ENCODE measurements at places on chromosomes 16 and 17. TPM values are rescaled to one million over a fixed set of nuclear protein-coding genes. Genes with fewer than 3 reads are reported as not detected.

The KIF2B gene
- total RNA-seq: not detected

The POLR2A gene
- 214 TPM for total RNA-seq

The PGAP3 gene
- total RNA-seq: 23.9 TPM

GRCh38 chr17:44961921-44962350, 6.2 kb downstream of the C1QL1 start:
- no peak overlapping the region for H3K4me3 ChIP-seq
- no peak for DNase-seq
- peaks cover 78% of the 10 kb centered on the region for H3K27me3 ChIP-seq
- H3K4me1 ChIP-seq: peaks cover 5% of the 10 kb centered on the region

The CHMP6 gene
- 33.0 TPM for total RNA-seq

GRCh38 chr16:49734331-49734730, 121.6 kb downstream of the ZNF423 start:
- H3K27me3 ChIP-seq: peaks cover 4% of the 10 kb centered on the region
- H3K36me3 ChIP-seq: no peaks in the 10 kb centered on the region
- H3K27ac ChIP-seq: no peak overlapping the region
- no peak for DNase-seq

DNA sequence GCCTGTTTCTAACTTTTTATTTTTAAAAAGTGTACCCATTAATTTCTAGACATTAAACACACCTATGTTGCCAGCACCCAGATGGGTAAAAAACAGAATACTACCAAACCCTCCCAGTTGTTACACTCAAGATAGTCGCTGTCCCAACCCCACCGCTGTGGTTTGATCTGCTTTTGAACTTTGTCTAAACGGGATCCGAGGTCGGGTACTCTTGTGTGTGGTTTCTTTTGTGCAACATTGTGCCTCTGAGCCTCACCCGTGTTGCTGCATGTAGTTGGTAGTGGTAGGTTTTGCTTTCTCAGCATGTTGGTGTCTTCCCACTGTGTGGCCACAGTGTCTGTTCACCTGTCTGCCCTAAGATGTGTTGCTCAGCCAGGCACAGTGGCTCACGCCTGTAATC, 4.3 kb downstream of the KLHL36 start:
- peak overlapping the region; percentile 32 for H3K27ac ChIP-seq
- peak overlapping the region; percentile 69 for H3K4me3 ChIP-seq
- peaks cover 46% of the 10 kb centered on the region for H3K4me1 ChIP-seq
- H3K36me3 ChIP-seq: peaks cover 43% of the 10 kb centered on the region
- H3K27me3 ChIP-seq: peaks cover 2% of the 10 kb centered on the region

DNA sequence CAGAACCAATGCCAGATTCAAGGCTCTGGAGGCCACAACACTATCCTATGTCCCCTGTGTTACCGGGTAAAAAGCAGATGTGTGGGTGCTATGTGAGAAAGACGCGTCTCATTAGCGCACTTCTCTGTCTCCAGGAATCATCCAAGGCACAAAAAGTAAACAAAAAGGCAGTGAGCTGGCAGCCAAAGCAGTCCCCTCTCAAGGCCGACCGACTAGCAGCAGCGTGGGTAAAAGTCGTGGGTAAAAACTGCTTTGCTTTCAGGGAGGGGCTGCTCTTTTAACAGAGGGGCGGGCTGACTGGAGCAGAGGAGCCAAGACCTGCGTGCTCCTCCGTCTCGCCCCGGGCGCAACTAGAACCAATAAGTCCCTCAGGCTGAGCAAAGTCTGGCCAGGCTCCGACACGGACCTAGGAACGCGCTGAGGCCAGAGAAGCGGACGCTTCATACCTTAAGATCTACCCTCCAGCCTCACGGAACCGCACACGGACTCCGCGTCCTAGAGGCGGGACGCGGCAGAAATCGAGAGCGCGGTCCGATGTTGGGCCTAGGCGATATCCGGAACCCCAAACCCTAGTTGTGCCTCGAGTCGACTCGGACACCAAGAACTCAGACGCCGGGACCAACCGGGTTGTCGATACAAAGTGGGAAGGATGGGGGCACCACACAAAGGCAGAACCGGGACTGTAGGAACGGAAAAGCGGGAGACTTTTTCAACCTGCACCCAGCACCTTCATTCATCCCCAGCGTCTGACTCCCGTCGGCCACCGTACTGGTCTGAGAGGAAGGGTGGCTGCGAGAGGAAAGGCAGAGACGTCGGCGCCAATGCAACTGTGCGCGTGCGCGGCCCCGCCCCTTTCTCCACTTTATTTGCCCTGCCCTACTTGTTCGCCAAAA, at the start of gene INTS2:
TSS of gene INTS2 (minus strand) at position 775 of the 893 bp plus-strand sequence. CDS start 1,338 bp downstream, outside the sequence.
- H3K4me3 ChIP-seq: peak within 1 kb of the TSS; percentile 98
- peak within 1 kb of the TSS; percentile 96 for H3K27ac ChIP-seq
- peaks cover 18% of the 10 kb centered on the region for H3K4me1 ChIP-seq
- peak; percentile 95 for DNase-seq
- peaks cover 9% of the 10 kb centered on the region for H3K36me3 ChIP-seq

The KRTAP9-8 gene
- not detected for total RNA-seq

- no peak for DNase-seq
- peaks cover 7% of the 10 kb centered on the region for H3K27me3 ChIP-seq
- no peak overlapping the region for H3K4me3 ChIP-seq
- no peak overlapping the region for H3K27ac ChIP-seq
- H3K4me1 ChIP-seq: peaks cover 10% of the 10 kb centered on the region
Measured at GRCh38 chr16:71727551-71728324, 3.2 kb upstream of the PHLPP2 start.

DNA sequence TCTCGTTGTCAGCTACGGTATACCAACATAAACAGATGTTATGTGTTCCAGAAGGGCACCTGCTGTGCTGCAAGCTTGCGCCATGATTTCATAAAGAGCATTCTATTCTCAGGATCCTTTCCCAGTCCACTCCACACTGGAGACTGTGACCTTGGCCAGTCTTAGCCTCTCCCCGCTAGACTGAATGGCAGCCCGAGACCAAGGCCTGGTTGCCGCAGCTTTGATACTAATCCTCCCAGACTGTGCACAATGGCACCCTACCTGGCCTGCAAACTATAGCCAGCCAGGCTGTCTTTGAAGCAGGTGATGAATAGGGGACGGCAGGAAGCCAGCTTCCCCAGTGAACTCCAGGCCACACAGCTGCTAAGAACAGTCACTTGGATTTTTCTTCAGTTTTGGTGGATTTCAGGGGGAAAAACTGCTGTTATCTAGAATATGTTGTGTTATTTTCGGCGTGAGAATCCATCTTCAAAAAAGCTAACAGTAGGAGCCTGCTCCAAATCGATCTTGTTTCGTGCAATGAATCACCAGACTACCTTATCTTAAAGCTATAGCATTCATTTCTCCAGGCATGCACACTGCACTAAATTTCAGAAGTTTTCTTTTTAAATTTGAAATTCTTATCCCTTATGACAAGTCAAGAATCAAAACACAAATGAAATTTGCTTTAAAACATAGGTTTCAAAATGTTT, 289.0 kb downstream of the CEP112 start:
- no peaks in the 10 kb centered on the region for H3K27me3 ChIP-seq
- H3K4me3 ChIP-seq: no peak overlapping the region
- DNase-seq: no peak

The CARHSP1 gene
- 157 TPM for total RNA-seq

The APOBR gene
- 23.9 TPM for total RNA-seq

GRCh38 chr16:19907161-19907992, 22.7 kb upstream of the GPRC5B start:
- DNase-seq: peak; percentile 76
- H3K27me3 ChIP-seq: peaks cover 8% of the 10 kb centered on the region
- H3K4me1 ChIP-seq: peaks cover 9% of the 10 kb centered on the region
- H3K4me3 ChIP-seq: peak overlapping the region; percentile 57

The ZNHIT3 gene
- total RNA-seq: 48.4 TPM

The ABCC6 gene
- total RNA-seq: not detected

The MMP25 gene
- total RNA-seq: 60.4 TPM

The SGCA gene
- not detected for total RNA-seq

DNA sequence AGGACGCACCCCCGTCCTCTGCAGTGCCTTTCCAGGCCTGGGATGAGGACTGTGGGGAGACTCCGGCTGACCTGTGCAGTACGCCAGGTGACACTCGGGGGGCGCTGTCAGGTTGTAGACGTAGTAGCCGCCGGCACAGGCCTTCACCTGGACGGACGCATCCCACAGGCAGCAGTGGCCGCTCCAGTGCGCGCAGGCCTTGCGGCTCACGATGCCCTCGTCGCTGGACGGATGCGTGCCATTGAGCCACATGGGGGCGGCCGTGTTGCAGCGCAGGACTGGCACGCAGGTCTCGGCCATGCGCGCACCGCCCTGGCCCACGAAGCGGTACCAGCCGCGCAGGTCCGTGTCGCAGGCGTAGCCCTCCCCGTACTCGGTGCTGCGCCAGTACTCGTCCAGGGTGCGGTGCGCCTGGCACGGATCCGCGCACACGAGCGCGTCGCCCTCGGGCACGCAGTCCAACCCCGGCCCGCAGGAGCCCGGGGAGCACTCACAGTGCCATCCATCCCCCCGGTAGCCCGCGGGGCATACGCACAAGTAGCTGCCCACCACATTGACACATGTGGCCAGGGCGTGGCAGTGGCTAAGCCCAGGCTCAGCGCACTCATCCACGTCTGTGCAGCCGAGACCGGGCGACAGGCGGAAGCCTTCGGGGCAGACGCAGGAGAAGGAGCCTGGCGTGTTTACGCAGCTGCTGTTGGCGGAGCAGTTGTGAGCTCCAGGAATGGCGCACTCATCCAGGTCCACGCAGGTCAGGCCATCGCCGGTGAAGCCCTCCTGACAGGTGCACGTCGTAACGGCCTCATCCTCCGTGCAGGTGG, 3.9 kb downstream of the UMOD start:
- H3K4me3 ChIP-seq: no peak overlapping the region
- no peaks in the 10 kb centered on the region for H3K4me1 ChIP-seq
- no peaks in the 10 kb centered on the region for H3K36me3 ChIP-seq
- no peak for DNase-seq

DNA sequence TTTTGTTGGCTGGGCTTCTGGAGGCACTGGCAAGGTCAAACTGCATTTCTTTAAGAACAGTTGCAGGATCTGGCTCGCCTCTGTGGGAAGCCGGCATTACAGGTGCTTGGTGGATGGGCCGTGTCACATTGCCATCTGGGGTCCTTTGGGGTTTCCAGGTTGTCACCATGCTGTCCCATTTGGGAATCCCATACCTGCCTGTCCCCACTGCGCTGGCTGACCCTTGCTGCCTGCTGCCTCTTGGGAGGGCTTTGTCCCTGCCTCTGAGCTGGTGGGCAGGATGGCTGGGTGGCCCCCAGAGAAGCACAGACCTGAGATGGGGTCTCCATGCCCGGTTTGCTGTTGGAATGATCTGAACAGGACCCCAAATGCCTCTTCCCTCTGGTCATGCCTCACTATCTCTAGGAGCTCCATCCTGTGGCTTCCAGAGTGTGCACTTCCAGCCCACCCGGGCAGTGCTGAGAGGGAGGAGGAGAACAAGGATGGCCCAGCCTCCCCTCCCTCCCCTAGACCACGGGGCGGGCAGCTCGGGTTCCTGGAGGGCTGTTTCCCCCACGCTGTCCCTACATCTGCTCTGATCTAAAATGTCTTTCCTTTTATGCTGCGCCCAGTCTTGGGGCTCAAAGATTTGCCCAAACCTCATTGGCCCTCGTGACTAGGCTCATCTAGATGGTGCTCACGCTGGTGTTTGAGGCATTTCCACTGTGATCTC, 28.0 kb downstream of the OR1D5 start:
- no peak for DNase-seq
- no peaks in the 10 kb centered on the region for H3K4me1 ChIP-seq
- H3K36me3 ChIP-seq: no peaks in the 10 kb centered on the region
- no peak overlapping the region for H3K27ac ChIP-seq
- H3K27me3 ChIP-seq: peaks cover 6% of the 10 kb centered on the region

The TSPOAP1 gene
- 70.6 TPM for total RNA-seq

The CHST4 gene
- total RNA-seq: not detected

DNA sequence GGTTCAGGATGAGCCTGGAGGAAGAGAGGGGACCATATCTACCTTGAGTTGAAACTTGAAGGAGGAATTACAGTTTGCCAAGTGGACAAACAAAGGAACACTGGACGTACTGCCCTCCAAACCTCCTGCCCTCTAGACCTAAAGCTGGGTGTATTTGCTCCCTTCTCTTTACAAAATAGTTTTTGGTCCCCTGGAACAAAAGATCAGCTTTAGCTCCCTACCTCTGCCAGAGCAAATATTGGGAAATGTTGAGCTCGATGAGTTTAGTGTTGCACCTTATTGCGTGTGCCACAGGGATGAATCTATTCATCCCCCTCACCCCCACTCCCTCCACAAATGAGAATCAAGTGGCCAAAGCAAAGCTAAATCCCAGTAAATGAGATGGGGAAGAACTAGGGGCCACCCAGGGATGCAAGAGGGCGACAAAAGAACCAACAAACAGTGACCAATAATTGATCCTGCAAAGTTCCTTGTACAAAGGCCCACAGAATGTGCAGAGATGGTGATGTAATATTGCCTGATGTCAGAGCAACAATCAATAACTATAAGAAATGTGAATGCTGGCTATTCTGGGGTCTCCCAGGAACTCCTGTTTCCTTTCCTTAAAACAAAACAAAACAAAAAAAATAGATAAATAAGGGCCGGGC, 17.2 kb upstream of the TAT start:
- H3K36me3 ChIP-seq: no peaks in the 10 kb centered on the region
- DNase-seq: no peak
- no peak overlapping the region for H3K4me3 ChIP-seq
- no peak overlapping the region for H3K27ac ChIP-seq
- peaks cover 36% of the 10 kb centered on the region for H3K27me3 ChIP-seq

The RUNDC3A gene
- not detected for total RNA-seq

The CCL5 gene
- total RNA-seq: 782 TPM

DNA sequence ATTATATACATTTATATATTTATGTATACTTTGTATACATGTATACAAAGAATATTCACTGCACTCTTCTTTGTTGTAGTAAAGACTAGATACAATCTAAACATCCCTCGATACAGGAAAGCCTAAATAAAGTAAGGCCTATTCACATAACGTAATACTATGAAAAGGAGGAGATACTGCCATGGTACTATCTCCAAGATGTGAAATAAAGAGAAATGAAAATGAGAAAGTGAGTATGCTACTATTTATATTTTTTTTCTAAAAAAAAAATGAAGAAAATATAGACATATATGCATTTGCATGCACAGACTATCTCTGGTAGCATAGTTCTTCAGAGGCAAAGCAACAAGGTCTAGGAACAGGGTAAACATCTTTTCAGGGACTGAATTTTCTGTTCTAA, 19.4 kb downstream of the CFDP1 start:
- no peak overlapping the region for H3K27ac ChIP-seq
- peaks cover 3% of the 10 kb centered on the region for H3K36me3 ChIP-seq
- H3K4me1 ChIP-seq: peaks cover 3% of the 10 kb centered on the region
- H3K27me3 ChIP-seq: no peaks in the 10 kb centered on the region

- H3K36me3 ChIP-seq: no peaks in the 10 kb centered on the region
- no peak for DNase-seq
- peaks cover 6% of the 10 kb centered on the region for H3K27me3 ChIP-seq
Measured at GRCh38 chr17:45812102-45812501, 28.0 kb downstream of the CRHR1 start.

The SLFN14 gene
- not detected for total RNA-seq

The FGF11 gene
- 25.4 TPM for total RNA-seq

GRCh38 chr17:36949461-36949927, 740 bp downstream of the AATF start:
- peak overlapping the region; percentile 96 for H3K4me3 ChIP-seq
- peaks cover 53% of the 10 kb centered on the region for H3K4me1 ChIP-seq
- H3K27me3 ChIP-seq: peaks cover 33% of the 10 kb centered on the region
- H3K36me3 ChIP-seq: peaks cover 35% of the 10 kb centered on the region

All from activated naive CD8-positive, alpha-beta T cell treated with anti-CD3 and anti-CD28 coated beads, Interleukin-2, amount 10 ng/mL, durations not matched to agents 7 days and 5 days (primary cell).